ENCODE measurements at places on chromosomes 13 and 19.

DNA sequence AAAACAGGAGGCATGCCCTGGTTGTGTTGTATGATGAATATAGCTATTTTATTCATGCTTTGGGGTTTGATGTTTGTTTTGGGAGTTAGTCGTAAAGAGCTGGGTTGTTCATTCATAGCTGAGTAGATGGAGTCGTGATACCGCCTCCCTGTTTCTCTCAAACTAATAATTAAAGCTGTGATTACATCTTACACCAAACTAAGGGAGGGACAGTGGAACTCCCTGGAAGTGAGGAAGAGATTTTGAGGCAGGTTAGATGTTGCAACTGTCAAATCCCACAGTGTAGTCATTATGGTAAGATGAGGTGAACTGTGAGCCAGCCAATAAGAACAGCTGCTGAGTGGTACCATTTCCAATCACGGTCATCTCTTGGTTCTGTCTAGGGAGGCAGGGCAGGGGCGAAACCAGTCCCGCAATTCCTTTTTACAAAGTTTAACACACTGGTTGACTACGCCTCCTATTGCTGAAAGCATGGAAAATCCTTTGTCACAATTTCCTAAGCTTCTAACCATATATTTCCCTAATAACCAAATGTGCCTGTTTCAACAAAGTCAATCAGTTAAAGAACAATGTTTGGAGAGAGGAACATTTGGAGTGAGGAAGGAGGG is 207.6 kb upstream of the SERP2 start:
- DNase-seq, result no peak

DNA sequence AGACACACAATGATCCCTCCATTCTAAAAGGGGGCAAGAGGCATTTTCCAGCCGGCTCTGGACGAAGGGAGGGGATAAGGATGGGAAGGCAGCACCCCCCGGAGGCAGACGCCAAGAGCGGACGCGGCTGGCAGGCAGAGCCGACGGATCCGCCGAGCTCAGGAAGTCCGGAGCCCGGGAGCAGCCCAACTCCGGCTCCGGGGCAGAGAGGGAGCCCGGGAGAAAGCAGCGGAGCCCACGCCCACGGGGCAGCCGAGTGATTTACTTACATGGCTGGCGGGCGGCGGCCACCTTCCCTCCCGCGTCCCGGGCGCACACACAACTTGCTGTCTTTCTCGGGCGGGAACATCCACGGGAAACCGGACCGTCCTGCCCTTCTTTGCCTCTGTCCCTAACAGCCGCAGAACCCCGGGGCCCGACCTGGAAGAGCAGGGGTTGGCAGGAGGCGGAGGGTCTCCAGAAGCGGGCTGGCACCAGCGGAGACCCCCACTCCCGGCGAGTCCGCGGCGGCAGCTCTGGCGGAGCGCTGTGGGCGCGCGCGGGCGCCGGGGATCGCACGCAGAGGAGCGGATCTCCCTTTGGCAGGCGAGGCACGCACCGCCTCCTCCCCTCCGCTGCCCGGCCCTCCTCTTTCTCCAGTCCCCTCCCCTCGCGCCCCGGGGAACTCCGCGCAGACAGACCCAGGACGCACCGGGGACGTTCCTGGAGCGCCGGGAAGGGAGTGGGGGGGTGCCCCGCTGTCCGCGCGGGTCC is at the start of gene LHFPL6:
Gene LHFPL6 (minus strand): TSS at position 580 of the 753 bp plus-strand sequence.
- DNase-seq, result no peak

DNA sequence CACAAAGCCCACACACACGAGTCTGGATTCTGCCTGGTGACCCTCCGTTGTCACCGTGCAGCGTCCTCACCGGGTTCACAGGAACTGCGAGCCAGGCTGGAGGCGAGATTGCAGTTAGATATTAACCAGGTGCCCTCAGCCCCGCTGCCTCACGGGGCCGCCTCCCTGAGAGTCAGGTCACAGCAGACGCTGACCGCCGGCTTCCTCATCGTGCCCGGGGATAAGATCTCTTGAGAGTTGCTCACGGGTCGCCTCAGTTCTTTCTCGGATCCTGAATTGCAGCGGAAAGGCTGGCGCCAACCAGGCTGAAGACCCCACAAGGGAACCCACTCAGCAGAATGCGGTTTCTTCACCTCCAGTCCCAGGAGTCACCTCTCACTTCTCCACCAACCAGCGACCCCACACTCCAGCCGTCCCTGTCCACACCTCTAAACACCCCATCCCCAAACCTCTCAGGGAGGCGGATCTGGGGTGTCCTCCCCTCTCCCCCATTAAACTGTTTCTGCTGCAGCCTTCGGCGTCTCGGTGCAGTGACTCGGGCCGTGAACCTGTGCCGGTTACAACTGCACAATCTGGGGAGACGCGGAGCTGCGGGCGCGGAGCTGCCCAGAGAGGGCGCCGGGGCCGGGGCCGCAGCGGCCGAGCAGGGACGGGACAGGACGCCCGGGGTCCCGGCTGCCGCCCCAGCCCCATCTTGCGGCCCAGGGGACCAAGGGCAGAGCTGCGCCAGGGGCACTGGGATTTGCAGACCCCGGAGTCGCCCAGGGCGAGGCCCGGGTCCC is 591 bp downstream of the ZNF823 start:
- no peak for DNase-seq

DNA sequence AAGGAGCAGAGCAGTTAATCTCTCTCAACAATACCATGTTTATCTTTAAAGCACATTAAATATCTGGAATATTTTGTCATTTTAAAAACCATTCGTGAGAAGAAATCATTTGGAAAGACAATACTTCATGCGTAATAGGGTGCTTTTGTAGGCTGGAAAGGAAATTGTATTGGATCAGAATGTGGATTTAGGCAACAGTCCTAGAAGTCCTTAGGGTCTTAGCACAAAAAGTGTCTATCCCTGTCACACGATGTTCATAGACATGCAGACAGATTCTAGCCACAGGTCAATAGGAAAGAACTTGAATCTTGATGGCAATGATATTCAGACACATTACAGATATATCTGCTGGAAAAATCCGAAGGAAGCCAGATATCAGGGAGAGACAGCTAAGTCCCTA is 156.0 kb downstream of the KCTD12 start:
- DNase-seq, result no peak

- no peak for DNase-seq
Measured at GRCh38 chr13:92719868-92720267, 506.7 kb upstream of the GPC6 start.

DNA sequence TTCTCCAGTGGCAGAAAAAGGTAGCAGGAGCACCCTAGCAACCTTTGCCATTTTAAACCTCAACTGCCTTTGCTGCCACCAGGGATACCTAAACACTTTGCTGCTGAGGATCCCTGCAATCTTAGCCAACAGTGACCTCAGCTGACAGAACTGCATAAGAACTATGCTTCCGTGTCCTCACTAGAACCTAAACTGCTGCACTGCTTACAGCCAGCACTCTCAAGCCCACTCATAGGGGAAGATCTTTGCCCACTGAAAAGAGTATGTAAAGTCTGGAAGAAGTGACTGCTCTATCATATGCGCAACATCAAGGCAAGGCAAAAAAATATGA is 270.0 kb upstream of the PCDH20 start:
- DNase-seq, result no peak

All from stimulated activated CD4-positive, alpha-beta T cell treated with anti-CD3 and anti-CD28 coated beads, Interleukin-15, amount 100 ng/mL, for 1 hour (primary cell).